ENCODE measurements at places on chromosomes 5 and 9.

DNA sequence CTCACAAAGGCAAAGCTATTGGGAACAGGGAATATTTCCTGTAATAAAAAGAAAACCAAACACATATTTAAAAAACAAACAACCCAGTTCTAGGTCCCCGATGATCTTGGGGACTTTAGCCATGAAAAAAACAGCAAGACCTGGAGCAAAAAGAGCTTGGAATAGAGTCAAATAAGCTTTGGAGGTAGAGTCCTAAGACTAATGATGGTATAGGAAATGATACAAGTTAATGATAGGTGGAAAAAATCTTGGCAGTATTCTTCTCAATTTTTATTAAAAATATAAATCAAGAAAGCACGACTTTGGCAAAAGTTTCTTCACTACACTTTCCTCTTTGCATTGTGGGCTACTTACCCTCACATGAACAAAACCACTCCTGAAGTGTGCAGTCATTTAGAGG is 481.5 kb downstream of the EBF1 start:
- DNase-seq = no peak

- DNase-seq = no peak
Measured at GRCh38 chr9:23926368-23926767, 100.3 kb upstream of the ELAVL2 start.

DNA sequence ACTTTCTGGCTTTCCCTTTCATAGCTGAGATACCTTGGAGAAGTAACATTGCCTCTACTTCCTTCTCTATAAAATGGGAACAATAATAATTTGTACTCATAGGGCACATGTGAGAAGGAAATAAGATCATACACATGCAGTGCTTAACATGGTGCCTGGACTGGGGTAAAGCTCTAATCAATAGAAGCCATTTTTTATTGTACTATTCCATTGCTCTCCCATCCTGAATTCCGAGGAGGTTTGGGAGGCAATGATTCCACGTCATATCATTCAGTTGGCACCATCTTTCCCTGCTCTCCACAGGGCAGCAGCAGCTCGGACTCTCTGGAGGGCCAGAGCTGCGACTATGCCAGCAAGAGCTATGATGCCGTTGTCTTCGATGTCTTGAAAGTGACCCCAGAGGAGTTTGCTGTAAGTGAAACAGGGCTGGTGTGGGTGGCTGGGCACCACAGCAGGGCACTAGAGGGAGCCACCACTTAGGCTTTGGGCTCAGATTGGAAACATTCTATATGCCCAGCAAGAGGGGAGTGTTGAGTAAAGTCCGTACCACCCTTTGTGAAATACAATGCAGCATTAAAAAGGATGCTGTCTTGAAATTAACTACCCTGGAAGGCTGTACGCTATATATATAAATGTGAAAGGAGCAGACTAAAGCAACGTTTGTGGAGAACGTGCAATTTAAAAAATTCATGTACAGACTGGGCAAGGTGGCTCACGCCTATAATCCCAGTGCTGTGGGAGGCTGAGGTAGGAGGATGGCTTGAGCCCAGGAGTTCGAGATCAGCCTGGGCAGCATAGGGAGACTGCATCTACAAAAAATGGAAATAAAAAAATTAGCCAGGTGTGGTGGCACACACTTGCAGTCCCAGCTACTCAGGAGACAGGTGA is 51.2 kb downstream of the RALGPS1 start:
- peak; percentile 63 for DNase-seq

GRCh38 chr5:112640546-112640945 is 97.1 kb upstream of the APC start:
- DNase-seq = no peak

GRCh38 chr9:135136991-135137832 is 49.7 kb downstream of the OLFM1 start:
- DNase-seq = no peak

- no peak for DNase-seq
Measured at GRCh38 chr9:14348373-14349145, 34.6 kb upstream of the NFIB start.

GRCh38 chr9:86749894-86750255 is 197.4 kb downstream of the GAS1 start:
- no peak for DNase-seq

- DNase-seq = no peak
Measured at GRCh38 chr5:98458004-98458403, 315.5 kb upstream of the RGMB start.

GRCh38 chr9:108417726-108418125 is 438.1 kb downstream of the ACTL7B start:
- no peak for DNase-seq

All from SW 1271 (cell line).